ENCODE measurements at places on chromosomes 2 and 18. TPM values are rescaled to one million over a fixed set of nuclear protein-coding genes. Genes with fewer than 3 reads are reported as not detected.

- no peak for DNase-seq
Measured at GRCh38 chr18:44758861-44759631, 78.4 kb downstream of the SETBP1 start.

DNA sequence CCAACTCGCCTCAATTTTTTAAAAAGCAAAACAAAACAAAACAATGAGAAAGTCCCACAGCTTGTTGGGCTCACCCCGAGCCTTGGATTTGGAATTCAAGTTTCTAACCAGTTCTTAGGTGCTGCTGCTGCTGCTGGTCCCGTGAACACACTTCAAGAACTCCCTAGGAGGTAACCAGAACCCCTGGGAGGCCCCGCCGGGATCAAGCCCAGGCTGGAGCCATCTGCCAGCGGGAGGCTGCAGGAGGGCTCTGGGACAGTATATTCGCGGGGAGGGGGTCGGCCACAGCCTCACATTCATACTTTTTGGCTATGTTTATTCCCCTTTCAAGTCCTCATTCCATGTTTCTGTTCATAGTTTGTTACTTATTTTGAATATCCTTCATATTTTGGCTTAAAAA lies 223.4 kb downstream of the TFCP2L1 start:
- DNase-seq = no peak

DNA sequence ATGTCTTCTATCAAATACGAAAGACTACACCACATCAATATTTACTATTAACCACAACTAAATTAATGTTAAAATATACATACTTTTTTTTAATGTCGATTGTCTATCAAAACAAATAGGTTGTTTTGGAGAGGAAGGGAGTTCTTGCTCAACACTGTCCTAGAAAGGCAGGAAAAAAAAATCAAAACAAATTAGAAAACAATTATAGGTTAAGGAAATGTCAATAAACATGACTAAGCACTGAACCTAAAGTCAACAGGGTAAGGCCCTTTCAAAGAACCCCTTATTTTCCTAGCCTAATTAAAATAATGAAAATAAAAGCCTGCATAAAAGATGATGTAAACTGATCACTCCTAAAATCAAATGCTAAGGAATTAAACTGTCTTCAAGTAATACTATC lies 2.8 kb downstream of the CEP76 start:
- no peak for DNase-seq

GRCh38 chr2:120861576-120862191 lies 126.0 kb downstream of the GLI2 start:
- DNase-seq = no peak

The TRAPPC12 gene
- total RNA-seq = 61.8 TPM

The ASXL2 gene
- 17.5 TPM for total RNA-seq

DNA sequence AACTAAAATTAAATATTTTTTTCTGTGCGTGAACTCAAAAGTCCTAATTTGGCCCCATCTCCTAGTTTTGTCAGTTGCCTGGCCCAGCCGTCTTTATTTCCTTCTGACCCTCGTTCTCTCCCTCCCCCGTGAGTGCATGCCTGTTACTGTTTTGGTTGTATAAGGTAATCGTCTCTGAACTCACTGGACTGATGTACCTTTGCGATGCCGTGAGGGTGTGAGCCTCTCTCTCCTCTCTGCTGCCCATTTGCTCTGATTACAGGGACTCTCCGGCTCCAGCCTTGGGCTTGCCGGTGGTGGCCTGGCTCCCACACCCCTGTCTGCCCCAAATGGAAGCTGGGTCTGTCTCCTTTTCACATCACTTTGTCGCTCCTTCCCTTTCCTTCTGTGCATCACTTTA lies 66.5 kb upstream of the RBM44 start:
- no peak for DNase-seq

DNA sequence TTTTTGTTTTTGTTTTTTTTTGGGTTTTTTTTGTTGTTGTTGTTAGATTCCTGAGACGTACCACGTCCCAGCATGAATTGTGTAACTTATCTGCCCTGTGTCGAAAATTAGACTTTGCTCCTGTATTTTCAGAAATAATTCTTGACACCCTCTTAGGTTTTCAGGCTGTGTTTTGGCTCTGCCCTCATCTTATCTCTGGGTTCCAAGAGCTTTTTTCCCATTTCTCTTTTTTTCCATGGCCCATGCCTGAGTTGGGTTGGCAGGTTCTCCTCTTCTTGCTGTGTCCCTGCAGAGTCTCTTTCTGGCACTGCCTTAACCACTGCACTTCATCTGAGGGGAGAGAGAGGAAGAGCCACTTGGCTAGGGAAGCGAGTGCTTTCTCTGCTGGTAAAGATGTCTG lies 42.4 kb downstream of the CTIF start:
- no peak for DNase-seq

The GKN1 gene
- not detected for total RNA-seq

DNA sequence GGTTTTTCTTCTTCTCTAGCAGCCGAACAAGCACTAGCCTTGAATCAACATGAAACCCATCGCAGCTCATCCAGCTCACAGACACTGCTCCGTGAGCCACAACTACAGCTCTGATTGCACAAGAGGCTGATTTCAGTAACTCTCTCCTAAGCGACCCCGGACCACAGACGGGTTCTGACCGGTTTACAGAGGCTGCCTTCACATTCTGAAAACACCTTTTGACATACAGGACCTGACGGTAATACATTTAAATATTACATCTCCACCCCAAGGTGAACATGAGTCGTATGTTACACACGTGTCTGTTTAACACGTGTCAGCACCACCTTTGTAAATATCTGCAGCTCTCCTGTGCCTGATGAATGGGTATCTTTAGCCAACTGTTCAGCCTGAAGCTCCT lies 120.7 kb downstream of the TMEM18 start:
- no peak for DNase-seq

DNA sequence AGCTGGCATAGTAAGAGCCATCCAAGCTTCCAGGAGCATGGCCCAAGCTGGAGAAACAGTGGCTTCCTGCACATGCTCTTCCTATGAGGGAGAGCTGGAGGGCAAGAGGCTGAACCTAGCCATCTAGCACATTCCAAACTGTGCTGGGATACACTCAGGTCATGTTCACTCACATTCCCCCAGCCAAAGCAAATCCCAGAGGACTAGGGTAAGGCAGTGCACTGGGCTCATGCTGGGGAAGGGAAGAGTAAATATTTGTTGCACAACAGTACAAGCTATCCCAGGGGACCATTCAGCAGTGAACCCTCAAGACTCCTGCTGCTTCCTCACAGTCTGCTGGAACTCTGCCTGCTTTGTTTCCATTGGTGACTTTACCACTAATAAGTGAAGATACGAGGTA lies 20.7 kb upstream of the GYPC start:
- DNase-seq = no peak

GRCh38 chr2:73033142-73033765 lies 38.3 kb downstream of the SFXN5 start:
- DNase-seq = no peak

- no peak for DNase-seq
Measured at GRCh38 chr2:172066394-172066886, 18.9 kb upstream of the DLX1 start.

Data from glomerular endothelial cell (primary cell).